ENCODE measurements at places on chromosomes 13 and 19.

- no peaks in the 10 kb centered on the region for H3K27me3 ChIP-seq
- no peaks in the 10 kb centered on the region for H3K4me1 ChIP-seq
- no peak overlapping the region for H3K27ac ChIP-seq
- no peak for DNase-seq
- no peaks in the 10 kb centered on the region for H3K36me3 ChIP-seq
These were observed 642.2 kb downstream of the DIAPH3 start for GRCh38 chr13:59521549-59521948.

GRCh38 chr19:13794757-13795589 lies at the start of gene ZSWIM4:
ZSWIM4 (plus strand) TSS chr19:13795443; CDS start chr19:13795649, 206 bp downstream.
- H3K27ac ChIP-seq: peak within 1 kb of the TSS; percentile 96
- H3K4me3 ChIP-seq: peak within 1 kb of the TSS; percentile 96
- H3K36me3 ChIP-seq: no peaks in the 10 kb centered on the region
- H3K4me1 ChIP-seq: peaks cover 26% of the 10 kb centered on the region

DNA sequence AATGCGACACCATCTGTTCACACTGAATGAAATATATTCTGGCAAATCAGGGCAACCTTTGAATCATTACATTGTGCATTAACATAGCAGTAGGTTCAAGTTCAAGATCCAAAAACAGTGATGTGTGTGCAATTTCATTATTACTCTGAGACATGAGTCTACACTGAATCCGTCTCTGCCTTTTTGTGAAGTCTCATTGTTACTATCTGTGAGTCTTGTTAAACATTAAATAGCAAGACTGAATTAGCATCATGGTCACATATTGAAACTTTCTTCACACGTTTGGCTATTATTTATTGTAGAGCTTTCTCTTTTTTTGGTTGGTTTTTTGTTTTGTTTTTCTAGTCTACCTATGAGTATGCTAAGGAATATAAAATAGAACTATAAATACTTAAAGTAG lies 117.1 kb upstream of the SLITRK5 start:
- no peak overlapping the region for H3K4me3 ChIP-seq
- no peaks in the 10 kb centered on the region for H3K27me3 ChIP-seq
- no peaks in the 10 kb centered on the region for H3K36me3 ChIP-seq
- no peaks in the 10 kb centered on the region for H3K4me1 ChIP-seq
- no peak overlapping the region for H3K27ac ChIP-seq

- no peak for DNase-seq
- H3K27ac ChIP-seq: no peak overlapping the region
- H3K27me3 ChIP-seq: no peaks in the 10 kb centered on the region
- no peaks in the 10 kb centered on the region for H3K4me1 ChIP-seq
- no peak overlapping the region for H3K4me3 ChIP-seq
- H3K36me3 ChIP-seq: no peaks in the 10 kb centered on the region
These were observed 140.9 kb downstream of the TBC1D4 start for GRCh38 chr13:75341028-75341427.

- H3K27me3 ChIP-seq: no peaks in the 10 kb centered on the region
- H3K27ac ChIP-seq: no peak overlapping the region
- H3K4me1 ChIP-seq: no peaks in the 10 kb centered on the region
These were observed 100.4 kb downstream of the SLC10A2 start for GRCh38 chr13:102965802-102966201.

DNA sequence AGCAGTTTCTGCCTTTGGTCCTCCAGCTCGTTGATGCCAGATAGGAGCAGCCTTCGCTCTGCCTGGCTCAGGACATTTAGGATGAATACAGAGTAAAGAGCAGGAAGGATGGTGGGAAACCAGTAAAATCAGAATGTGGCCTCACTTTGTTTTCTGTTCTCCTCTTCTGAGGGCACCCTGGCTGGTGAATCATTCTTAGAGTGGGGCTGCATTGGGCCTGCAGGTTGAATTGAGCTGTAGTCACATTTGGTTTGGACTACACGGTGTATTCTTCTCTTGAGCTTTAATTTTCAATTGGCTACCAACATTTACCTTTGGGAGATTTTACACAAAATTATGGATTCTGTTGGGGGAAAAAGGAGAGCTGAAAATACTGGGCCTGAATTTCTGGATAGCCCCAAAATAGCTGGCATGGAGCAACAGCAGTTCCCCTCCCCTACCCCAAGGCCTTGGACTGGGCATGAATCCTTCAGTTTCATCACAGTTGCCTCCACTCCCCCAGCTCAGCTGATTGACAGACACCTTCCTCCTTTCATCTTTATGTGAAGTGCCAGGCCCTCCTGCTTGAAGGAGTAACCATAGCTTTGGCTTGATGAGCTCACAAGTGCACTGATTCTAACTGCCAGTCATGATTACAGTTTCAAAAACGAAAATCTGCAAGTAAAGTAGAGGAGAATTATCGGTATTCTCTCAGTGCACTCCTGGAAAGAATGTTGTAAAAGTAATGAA lies 24.3 kb downstream of the ERCC5 start:
- H3K4me3 ChIP-seq: no peak overlapping the region
- H3K36me3 ChIP-seq: peaks cover 63% of the 10 kb centered on the region
- H3K27ac ChIP-seq: peak overlapping the region; percentile 34

- H3K27me3 ChIP-seq: no peaks in the 10 kb centered on the region
- no peak for DNase-seq
- no peak overlapping the region for H3K27ac ChIP-seq
- no peaks in the 10 kb centered on the region for H3K36me3 ChIP-seq
- no peaks in the 10 kb centered on the region for H3K4me1 ChIP-seq
These were observed 9.8 kb upstream of the ZNF441 start for GRCh38 chr19:11756965-11757364.

DNA sequence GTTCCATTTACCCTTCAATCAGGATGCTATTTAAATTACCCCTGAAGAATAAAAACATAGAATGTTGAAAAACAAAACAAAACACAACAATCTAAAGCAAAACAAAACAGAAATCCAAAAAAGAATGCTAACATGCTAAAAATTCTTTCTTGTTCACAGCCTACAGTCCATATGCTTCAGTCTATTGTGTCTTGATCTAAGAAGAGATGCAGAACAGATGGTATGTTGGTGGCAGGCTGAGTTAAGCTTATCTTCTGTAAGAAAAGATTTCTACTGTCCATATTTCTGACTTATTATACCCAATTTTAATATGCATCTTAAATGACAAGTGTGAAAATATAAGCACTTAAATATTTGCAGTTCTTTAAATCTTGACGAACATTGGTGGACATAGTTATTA lies 356.1 kb upstream of the SLITRK1 start:
- no peaks in the 10 kb centered on the region for H3K27me3 ChIP-seq
- H3K27ac ChIP-seq: no peak overlapping the region
- no peaks in the 10 kb centered on the region for H3K4me1 ChIP-seq
- DNase-seq: no peak
- H3K4me3 ChIP-seq: no peak overlapping the region

- no peak overlapping the region for H3K27ac ChIP-seq
- H3K4me1 ChIP-seq: no peaks in the 10 kb centered on the region
- peaks cover 22% of the 10 kb centered on the region for H3K36me3 ChIP-seq
- no peak overlapping the region for H3K4me3 ChIP-seq
- DNase-seq: no peak
These were observed 3.4 kb upstream of the HNRNPA1L2 start for GRCh38 chr13:52638666-52639328.

DNA sequence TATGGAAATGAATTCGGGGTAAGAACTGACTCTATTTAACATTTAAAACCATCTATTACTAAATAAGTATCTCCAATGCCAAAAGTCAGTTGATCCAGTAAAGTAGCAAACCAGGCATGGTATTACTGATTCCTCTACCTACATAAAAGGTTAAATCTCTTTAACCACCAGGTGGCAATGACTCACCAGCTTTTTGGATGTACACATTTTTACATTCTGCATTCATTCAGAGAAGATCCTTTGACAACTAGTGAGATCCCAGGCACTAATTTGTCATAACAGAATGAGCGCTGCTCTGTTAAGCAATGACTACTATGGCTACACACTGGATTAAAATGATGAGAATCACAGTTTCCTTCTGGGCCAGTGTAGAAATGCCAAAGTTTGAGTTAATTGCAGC lies 329.8 kb upstream of the GPC6 start:
- H3K27me3 ChIP-seq: no peaks in the 10 kb centered on the region
- H3K4me1 ChIP-seq: no peaks in the 10 kb centered on the region
- H3K27ac ChIP-seq: no peak overlapping the region

- peaks cover 21% of the 10 kb centered on the region for H3K27me3 ChIP-seq
- no peak overlapping the region for H3K27ac ChIP-seq
- H3K4me3 ChIP-seq: no peak overlapping the region
- H3K4me1 ChIP-seq: no peaks in the 10 kb centered on the region
- no peaks in the 10 kb centered on the region for H3K36me3 ChIP-seq
These were observed 11.6 kb upstream of the CEACAM3 start for GRCh38 chr19:41784743-41785142.

- H3K27me3 ChIP-seq: no peaks in the 10 kb centered on the region
- H3K4me1 ChIP-seq: no peaks in the 10 kb centered on the region
- H3K4me3 ChIP-seq: no peak overlapping the region
These were observed 9.7 kb downstream of the HSD17B14 start for GRCh38 chr19:48826606-48827020.

GRCh38 chr13:43608400-43609137 lies 178.2 kb downstream of the ENOX1 start:
- peak overlapping the region; percentile 37 for H3K27ac ChIP-seq
- no peaks in the 10 kb centered on the region for H3K27me3 ChIP-seq
- H3K4me1 ChIP-seq: peaks cover 47% of the 10 kb centered on the region
- no peak overlapping the region for H3K4me3 ChIP-seq

- H3K4me1 ChIP-seq: peaks cover 89% of the 10 kb centered on the region
- peak; percentile 96 for DNase-seq
- H3K27me3 ChIP-seq: no peaks in the 10 kb centered on the region
- peak overlapping the region; percentile 43 for H3K4me3 ChIP-seq
- H3K36me3 ChIP-seq: peaks cover 23% of the 10 kb centered on the region
These were observed 13.3 kb downstream of the PLEKHF1 start for GRCh38 chr19:29678484-29679106.

GRCh38 chr19:55493645-55494171 lies 5.5 kb downstream of the SSC5D start:
- no peak for DNase-seq
- no peaks in the 10 kb centered on the region for H3K27me3 ChIP-seq
- H3K4me3 ChIP-seq: peak overlapping the region; percentile 23
- no peaks in the 10 kb centered on the region for H3K4me1 ChIP-seq
- peak overlapping the region; percentile 71 for H3K27ac ChIP-seq

DNA sequence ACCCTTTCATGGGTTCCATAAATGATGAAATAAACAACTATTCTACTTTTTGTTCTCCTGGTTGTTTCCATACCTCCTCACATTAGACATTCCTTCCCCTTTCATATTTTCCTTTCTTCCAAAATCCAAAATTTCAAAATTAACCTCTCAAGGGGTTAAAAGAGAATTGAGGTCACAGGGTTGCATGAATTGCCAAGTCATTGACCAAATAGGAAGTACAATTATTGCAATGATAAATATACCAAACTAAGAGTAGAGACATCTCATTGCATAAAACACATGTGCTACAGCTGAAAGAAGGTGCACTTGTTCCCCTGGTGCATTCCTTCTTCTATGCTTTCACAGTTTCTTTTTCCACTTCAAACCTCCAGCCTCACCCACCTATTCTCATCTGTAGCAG lies 136.1 kb downstream of the KCTD12 start:
- H3K36me3 ChIP-seq: no peaks in the 10 kb centered on the region
- DNase-seq: no peak
- H3K4me3 ChIP-seq: no peak overlapping the region
- no peaks in the 10 kb centered on the region for H3K27me3 ChIP-seq

DNA sequence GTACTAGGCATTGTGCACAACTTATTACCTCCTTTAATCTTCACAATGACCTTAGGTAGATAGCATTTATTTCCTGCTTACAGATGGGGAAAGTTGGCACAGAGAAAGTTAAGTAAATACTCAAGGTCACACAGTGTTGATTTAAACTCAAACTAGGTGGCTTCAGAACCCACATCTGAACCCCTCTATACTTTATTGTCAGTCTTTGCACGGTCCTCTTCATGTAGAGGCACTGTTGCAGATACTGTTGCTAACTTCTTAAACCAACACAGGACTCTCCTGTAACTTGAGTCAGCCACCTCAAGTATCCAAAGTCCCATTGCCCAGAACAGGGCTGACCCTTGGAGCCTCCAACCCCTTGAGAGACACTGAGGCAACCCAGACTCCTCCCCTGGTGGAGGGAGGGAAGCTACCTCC lies 48.8 kb downstream of the FRY start:
- no peak for DNase-seq
- H3K4me1 ChIP-seq: peaks cover 69% of the 10 kb centered on the region
- H3K27me3 ChIP-seq: no peaks in the 10 kb centered on the region
- H3K4me3 ChIP-seq: no peak overlapping the region
- H3K27ac ChIP-seq: peak overlapping the region; percentile 61
- no peaks in the 10 kb centered on the region for H3K36me3 ChIP-seq

DNA sequence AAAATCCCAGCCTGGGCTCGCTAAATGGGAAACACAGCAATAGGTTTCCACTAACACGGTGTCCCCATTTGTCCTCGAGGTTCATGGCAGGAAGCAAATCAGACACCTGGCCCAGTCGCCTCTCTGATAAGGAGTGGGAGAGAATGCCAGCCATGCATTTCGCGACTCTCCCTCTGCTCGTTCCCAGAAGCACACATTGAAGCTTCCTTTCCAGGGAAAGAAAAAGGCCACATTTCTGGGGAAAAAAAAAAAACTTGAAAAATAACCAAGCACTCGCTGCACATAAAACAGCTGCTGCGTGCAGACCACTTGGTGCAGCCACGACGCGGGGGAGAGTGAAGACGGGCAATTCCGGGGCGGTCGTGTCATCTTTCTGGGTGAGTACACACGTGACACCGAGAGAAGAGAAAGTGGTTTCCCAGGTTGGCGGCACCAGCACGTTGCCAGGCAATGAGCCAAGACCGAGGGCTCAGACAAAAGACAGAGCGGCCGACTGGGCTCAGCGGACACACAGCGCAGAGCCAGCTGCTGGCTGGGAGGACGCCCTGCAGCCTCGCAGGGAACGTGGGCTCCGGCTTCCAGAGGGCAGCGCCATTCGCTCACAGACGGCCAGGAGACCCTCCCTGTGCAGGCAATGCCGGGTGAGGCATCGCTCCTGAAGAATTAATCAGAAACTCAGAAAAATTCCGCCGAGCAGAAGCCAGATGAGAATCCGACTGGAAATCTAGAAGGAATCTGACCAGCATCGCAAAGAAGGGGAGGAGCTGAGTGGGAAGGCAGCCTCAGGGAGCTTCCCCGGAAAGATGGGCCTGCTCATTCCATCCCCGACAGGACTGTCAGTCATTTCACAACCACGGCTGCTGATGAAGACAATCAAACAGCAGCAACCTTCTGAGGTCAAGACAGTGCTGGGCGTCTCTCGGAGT lies 83.2 kb upstream of the IRS2 start:
- H3K27ac ChIP-seq: no peak overlapping the region
- H3K4me3 ChIP-seq: peak overlapping the region; percentile 41
- H3K36me3 ChIP-seq: no peaks in the 10 kb centered on the region
- peak; percentile 80 for DNase-seq
- H3K4me1 ChIP-seq: peaks cover 15% of the 10 kb centered on the region

GRCh38 chr13:97057176-97057575 lies 62.9 kb upstream of the OXGR1 start:
- no peak for DNase-seq
- H3K27ac ChIP-seq: no peak overlapping the region
- no peak overlapping the region for H3K4me3 ChIP-seq
- H3K27me3 ChIP-seq: no peaks in the 10 kb centered on the region
- no peaks in the 10 kb centered on the region for H3K36me3 ChIP-seq

- H3K27me3 ChIP-seq: no peaks in the 10 kb centered on the region
- no peak overlapping the region for H3K4me3 ChIP-seq
These were observed 251.4 kb upstream of the MAB21L1 start for GRCh38 chr13:35727881-35728280.
